ENCODE measurements at places on chromosomes 11 and 22.

- no peak for DNase-seq
These were observed 2.7 kb downstream of the SLC43A1 start for GRCh38 chr11:57512646-57513451.

GRCh38 chr22:27719535-27720227 lies 81.9 kb downstream of the MN1 start:
- peak; percentile 11 for DNase-seq

GRCh38 chr11:61280883-61281580 lies 14.1 kb downstream of the VWCE start:
- no peak for DNase-seq

GRCh38 chr22:39655004-39655579 lies 84.5 kb downstream of the CACNA1I start:
- no peak for DNase-seq

GRCh38 chr11:17169876-17170275 lies 37.9 kb downstream of the PIK3C2A start:
- DNase-seq: no peak

DNA sequence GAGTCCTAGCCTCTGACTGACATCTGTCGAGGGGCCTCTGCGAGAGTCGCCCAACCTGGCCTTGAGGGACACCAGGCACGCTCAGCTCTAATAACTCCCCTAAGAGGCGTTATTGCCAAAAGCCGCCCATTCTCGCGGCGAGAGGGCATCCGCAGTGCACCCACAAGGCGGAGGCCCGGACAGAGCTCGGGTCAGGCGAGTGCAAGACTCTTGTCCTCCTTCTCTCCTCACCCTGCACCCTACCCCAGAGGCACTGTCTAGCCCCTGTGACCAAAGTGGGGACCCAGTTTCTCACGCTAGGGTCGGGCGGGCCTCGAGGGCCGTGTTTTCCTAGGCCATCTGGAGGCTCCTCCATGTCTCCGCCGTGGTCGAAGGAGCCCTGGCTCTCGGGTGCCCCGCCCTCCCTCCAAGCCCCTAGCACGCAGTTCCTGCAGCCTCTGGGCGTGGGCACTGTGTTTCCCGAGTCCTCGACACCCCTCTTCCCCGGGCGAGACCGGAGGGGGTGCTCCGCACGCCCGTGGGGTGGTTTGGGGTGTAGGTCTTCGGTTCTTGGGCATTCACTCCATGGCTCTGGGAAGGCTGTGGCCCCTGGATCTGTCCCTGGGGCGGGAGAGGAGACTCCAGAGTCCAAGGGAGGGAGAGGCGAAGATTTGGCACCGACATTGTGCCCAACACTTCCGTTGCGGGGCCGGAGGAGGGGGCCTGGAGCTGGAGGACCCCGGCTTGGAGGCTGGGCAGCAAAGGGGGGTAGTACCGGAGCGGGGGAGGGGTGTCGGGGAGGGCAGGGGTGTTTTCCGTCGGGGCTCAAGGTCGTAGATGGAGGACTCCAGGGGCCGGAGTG lies 1.0 kb downstream of the CHRM4 start:
- DNase-seq: no peak

DNA sequence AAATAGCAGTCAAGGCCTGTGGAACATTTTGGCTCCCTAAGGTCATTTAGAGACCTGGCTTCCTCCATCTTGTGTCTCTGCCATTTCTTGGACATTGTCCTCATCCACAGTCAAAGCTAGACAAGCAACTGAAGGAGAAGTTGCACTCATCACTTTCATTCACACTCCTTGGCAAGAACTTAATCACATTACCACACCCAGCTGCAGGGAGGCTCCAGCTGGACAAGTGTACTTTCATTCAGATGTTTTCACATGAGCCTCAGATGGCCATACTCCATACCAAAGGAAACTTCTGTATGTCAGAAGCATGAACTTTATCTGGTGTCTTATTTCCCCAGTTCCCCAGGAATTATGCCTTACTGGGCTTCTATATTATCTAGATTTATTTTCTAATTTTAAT lies 537.4 kb downstream of the TMEM135 start:
- no peak for DNase-seq

- DNase-seq: no peak
These were observed 40.4 kb downstream of the RRAS2 start for GRCh38 chr11:14318581-14318981.

DNA sequence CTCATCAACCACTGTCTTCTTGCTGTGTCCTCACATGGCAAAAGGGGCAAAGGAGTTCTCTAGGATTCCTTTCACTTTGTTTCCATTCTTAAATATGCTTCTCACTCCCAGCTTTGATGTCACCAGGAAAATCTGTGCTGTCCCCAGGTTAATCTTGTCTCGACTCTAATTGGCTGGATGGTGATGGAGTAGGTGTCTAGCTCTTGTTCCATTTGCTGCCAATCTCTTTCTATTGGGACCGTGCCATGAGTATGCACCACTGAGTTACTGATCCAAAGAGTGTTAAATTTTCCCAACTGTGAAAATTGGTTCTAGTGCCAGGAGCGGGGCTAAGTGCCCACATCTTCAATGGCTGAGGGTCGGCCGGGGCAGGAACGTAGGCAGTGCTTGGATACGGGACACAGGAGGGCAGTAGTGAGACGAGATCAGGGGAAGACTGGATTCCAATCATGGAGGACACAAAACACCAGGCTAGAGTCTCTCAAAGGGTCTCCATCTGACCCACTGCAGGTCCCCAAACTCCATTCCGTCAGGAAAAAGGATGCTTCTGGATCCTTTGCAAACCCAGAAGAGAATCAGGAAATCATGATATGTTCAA lies 47.7 kb upstream of the CSNK2A3 start:
- no peak for DNase-seq

GRCh38 chr22:27972732-27973698 lies 54.0 kb upstream of the PITPNB start:
- DNase-seq: no peak

- DNase-seq: no peak
These were observed 41.7 kb downstream of the RPS6KA4 start for GRCh38 chr11:64400667-64401066.

DNA sequence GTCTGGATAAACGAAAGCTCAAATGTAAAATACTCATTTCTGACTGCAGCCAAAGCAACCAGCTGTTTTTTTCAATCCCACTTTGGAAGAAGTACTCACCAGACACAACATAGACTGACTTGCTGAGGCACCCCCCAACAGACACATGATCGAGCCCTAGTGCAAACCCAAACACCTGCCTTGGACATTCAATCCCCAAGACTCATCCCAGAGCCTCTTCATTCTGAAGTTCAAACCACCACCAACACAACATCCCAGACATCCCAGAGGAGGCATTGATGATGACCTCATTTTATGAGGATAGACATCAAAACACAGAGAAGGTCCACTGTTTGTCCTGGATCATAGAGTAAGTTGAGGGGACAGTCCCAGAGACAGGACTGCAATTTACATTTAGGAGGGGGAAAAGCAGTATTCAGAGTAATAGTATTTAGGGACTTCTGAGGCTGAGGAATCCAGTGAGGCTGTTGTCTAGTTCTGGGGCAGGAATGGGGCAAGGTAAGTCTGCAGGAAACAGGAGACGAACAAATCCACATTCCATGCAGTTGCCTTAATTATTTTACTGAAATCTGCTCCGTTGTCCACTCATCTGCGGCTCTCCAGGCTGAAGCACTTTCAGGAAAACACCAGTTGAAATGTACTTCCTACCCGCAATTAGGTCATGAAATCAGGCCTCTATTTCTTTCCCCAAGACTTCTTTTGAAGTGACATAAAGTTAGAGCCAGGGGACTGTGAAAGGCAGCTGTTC lies 54.8 kb downstream of the CLPB start:
- DNase-seq: no peak

- no peak for DNase-seq
These were observed 20.0 kb upstream of the PARVB start for GRCh38 chr22:44004104-44004460.

GRCh38 chr22:19740586-19740985 lies 17.2 kb downstream of the GP1BB start:
- DNase-seq: no peak

- DNase-seq: no peak
These were observed 64.9 kb downstream of the NECTIN1 start for GRCh38 chr11:119664063-119664572.

DNA sequence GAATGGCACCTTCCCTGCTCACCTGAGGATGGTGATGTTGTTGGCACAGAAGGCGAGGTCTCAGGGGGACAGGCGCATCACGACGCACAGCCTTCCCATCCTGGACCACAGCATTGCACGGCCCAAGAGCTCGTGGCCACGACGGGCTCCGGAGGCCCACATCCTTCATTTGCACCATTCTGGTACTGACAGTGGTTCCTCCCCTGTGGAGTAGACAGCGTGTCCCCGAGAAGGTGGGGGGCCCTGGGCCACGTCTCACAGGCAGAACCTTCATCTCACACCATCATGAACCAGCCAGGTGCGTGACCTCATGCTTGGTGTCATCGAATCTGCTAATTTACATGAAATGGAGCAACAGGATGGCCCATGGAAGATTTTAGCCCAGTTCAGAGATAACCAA lies 180.0 kb downstream of the CTTN start:
- no peak for DNase-seq

DNA sequence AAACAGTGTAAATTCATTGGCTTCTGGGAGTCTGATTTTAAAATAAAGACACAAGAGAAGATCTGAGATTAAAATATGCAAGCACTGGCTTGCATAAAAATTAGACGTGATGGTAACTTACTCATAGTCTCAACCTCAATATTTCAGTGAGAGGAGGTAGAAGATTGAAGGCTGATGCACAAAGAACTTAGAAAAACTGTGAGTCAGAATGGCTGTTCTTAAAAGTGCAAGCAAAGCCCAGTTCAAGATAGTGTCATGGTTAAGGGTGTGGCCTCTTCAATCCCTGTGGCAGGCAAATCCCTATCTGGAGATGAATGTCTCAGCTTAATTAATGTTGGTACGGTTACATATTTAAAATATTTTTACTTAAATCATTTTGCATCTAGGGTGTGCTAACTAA lies 33.6 kb upstream of the FIBIN start:
- DNase-seq: peak; percentile 62

DNA sequence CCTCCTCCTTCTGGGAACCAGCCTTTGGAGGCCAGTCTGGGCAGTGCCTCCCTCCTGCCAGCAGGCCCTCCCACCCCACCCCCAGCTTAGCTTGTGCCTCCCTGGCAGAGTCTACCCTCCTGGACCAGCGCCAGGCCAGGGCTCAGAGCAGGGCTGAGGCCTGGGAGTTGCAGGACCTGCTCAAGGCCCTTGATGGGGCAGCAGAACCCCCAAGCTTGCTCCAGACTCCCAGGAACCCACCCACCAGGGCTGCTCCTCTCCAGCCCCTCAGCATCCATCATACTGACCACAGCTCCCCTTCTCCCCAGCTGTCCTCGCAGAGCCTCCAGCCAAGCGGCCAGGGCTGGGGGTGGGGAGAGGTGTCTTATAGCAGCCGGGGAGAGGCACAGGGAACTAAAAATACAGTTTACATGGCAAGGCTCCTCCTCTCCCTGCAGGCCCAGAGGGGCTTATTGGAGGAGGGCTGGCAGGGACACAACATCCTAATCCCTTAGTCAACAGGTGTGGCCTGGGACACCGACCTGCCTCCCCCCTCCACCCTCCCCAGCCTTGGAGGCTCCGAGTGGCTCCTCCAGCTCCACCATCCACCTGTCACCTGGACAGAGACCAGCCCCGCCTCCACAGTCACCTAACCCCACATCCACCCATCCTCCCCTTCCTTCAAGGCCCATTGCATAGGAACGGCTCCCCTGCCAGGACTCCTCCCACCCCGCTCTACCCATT lies 5.2 kb upstream of the MB start:
- DNase-seq: no peak

- DNase-seq: peak; percentile 41
These were observed 21.0 kb upstream of the MS4A6E start for GRCh38 chr11:60305906-60306619.

DNA sequence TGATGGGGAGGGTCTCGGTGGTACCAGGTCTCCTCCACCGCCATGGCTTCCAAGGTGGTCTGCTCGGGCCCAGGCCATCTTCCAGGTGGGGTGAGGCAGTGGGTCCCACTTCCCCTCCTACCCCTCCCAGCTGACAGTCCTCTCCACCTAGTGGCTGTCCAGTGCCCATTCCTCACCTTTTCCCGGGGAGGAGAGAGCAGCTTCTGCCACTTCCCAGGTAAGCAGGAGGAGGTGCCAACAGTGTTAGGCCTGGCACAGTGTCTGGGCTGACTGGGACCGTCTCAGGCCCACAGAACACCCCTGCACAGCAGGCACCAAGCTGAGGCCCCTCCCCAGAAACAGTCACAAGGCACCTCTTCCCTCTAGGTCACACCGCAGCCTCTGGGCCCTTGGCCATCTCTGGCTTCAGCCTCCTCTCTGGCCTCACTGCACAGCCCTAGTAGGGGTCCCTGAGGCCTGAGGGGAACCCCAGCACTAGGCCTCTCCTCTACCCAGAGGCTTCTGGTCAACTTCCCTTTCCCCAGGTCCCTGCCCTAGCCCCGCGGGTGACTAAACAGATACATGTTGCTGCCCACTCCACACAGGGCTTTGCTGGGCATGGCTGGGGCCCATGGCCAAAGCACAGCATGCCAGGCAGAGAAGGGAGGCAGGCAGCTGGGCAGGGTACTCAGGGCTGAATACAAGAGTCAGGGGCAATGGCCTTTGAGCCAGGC lies 2.3 kb upstream of the ANKRD13D start:
- DNase-seq: no peak

DNA sequence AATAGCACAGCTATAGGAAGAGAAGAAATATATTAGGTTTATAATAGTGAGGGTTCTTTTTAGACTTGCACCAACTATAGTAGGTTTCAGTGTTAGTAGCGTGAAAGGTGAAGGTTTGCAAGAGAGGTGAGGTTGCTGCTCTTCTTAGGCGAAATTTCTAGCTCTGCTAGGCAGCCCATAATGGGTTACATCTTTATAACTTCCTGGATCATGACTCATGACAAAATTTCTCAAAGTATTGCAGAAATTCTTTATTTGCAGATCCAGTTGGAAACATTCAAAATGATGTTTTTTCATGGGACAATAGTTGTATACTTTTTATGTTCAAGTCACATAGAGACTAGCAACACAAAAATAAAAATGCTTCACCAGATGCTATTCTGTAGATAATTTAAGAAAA lies 260.0 kb downstream of the SOX6 start:
- DNase-seq: no peak

- no peak for DNase-seq
These were observed 21.1 kb upstream of the IGLL5 start for GRCh38 chr22:22866381-22867111.
